ENCODE measurements at places on chromosomes 16 and 17. TPM values are rescaled to one million over a fixed set of nuclear protein-coding genes. Genes with fewer than 3 reads are reported as not detected.

The TBX4 gene
- polyA plus RNA-seq, result not detected

The ODAD4 gene
- 0.81 TPM for polyA plus RNA-seq

The TMC6 gene
- 0.20 TPM for polyA plus RNA-seq

The NPIPB13 gene
- 2.7 TPM for polyA plus RNA-seq

The PABPN1L gene
- not detected for polyA plus RNA-seq

Measured in GM23248 (cell line).